ENCODE measurements at places on chromosomes 11 and 22. TPM values are rescaled to one million over a fixed set of nuclear protein-coding genes. Genes with fewer than 3 reads are reported as not detected.

GRCh38 chr11:112227471-112227870, 1.2 kb downstream of the PTS start:
- no peak for DNase-seq

- DNase-seq, result no peak
Observed at GRCh38 chr11:98771791-98772190, 249.0 kb upstream of the CNTN5 start.

DNA sequence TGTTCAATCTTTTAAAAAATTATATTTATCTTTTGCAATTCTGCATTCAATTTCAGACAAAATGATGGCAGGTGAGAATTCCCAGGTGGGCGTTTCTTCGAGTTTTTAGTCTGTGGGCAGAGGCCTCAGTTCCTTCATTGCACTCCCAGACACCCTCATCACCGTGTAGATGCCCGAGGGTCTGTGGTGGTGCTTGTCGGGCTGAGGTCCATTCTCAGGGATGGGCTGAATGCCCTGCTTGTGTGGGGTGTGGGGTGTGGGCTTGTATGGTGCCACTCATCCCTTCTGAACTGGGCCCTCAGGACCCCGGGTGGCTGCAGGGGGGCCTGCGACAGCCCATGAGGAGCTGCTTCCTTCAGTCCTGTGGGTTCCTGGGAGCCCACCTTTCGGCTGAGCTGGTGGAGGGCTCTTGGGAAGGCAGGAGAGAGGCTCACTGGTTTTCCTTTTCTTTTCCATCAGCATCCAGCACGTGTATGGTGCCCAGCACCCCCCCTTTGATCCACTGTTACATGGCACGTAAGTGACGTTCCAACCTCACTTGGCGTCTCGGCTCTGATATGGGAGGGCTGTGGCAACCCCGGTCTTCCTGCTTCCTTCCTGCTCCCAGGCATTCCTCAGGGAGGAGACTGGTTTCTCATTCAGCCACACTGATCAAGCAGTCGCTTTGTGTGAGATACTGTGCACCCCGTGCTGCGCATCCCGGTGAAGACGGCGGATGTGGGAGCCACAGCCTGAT, 29.8 kb downstream of the TBC1D22A start:
- DNase-seq, result no peak

DNA sequence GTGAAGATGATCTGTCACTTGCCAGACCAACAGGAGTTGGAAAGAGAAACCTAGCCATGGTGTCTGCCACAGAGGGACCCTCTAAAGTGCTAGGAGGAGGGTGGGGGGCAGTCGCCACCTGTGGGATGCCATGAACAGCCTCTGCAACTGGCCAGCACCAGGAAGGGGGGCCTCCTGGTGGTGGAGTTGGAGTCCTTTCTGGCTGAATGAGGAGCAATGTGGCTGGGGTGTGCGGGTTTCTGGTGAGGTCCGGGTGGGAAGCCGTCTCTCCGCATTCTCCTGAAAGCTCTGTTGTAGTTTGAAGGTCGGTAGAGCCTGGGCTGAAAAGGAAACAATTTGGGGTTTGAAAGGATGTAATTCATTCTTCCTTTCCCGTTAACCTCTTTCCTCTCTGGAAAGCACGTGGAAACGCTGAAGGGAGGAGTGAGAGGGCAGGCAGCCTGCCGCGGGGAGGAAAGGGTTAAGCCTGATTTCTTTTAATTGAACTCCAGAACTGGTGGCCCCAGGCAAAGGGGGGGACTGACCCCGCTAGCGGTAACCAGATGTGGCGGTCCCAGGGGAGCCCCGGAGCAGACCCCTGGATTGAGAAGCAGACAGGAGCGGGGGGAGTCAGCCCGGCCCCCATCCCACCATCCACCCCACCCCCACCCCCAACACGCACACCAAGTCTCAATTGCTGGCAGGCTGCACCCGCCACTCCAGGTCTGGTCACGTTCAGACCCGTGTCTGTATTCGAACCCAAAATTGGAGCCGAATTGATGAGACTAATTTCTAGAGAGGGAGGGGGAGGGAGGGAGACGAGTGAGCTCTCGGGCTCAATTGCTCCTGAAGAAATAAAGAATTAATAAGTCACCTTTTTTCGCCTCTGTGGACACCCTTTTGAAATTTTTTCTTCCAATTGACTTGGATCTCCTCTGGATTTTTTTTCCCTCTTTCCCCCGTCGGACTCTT, 1.8 kb upstream of the FLI1 start:
- no peak for DNase-seq

DNA sequence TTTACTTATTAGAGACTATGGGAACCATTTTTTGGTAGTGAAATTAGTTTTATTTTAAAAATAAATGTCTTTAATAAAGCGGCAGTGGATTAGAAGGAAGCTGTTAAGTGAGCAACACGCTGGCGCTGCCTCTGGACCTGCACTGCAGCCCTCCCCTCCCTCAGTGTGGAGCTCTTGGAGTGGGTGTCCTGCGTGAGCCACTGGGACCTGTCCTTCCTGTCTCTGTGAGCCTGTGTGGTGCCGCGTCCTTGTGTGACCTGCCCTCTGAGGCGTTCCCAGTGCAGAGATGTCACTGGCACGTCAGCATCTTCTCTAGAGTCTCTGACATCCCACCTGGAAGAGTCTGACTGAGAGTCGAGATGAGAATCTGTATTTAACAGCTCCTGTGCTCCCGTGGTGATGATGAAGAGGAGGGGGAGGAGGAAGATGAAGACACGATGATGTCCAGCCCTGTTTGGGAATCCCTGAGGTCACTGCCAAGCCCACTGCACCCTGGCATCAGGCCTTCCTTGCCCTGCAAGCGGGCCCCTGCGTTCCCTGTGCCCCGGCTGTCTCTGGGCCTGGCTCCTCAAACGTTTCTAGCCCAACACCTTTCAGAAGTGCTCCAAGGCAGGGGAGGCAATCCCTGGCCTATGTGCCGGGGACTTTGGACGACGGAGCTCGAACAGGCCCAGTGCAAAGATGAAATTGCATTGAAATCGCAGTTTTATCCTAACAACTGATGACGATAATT, 271.8 kb downstream of the TBC1D22A start:
- DNase-seq, result no peak

GRCh38 chr11:62393061-62393611, 25.7 kb upstream of the SCGB1A1 start:
- DNase-seq, result no peak

DNA sequence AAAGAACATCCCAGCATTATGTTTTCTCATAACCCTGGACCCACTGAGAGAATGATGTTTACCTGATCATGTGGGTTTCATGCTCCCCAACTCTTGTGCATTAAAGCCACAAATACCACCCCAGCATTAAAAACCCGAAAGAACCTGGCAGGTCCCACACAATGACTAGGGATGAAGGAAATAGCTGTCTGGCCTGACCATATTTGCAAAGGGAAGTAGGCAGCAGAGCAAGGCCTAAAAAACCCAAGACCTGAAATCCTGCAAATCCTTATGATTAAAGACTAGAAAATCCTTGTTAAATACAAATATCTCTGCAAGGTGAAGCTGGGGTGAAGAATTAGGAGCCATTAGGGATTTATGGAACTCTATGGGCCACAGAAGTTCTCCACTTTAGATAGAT, 23.7 kb downstream of the PAK1 start:
- no peak for DNase-seq

Gene PANX3
- not detected for total RNA-seq

GRCh38 chr11:25449091-25449490, 882.8 kb upstream of the ANO3 start:
- no peak for DNase-seq

GRCh38 chr22:23722724-23723123, 28.2 kb downstream of the ZNF70 start:
- DNase-seq, result no peak

- no peak for DNase-seq
Observed at GRCh38 chr11:63404161-63404935, 34.8 kb downstream of the SLC22A9 start.

GRCh38 chr11:44893308-44893822, 57.3 kb downstream of the TP53I11 start:
- no peak for DNase-seq

GRCh38 chr22:29394931-29395581, 6.7 kb upstream of the AP1B1 start:
- peak; percentile 74 for DNase-seq

DNA sequence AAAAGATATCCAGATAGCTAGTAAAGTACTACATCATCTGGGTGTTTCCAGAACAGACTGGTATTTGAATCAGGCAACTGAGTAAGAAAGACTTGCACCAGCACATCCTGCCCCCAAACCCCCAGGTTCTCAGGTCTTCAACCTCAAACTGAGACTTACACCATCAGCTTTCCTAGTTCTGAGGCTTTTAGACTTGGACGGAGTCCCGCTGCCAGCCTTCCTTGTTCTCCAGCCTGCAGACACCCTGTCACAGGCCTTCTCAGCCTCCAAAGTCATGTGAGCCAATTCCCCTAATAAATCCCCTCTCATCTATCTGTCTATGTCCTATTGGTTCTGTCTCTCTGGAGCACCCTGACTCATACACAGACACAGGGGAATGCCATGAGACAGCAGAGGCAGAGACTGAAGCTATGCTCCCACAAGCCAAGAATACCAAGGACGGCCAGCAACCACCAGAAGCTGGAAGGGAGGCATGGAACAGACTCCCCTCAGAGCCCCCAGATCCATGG, 10.9 kb downstream of the SMCO4 start:
- DNase-seq, result no peak

DNA sequence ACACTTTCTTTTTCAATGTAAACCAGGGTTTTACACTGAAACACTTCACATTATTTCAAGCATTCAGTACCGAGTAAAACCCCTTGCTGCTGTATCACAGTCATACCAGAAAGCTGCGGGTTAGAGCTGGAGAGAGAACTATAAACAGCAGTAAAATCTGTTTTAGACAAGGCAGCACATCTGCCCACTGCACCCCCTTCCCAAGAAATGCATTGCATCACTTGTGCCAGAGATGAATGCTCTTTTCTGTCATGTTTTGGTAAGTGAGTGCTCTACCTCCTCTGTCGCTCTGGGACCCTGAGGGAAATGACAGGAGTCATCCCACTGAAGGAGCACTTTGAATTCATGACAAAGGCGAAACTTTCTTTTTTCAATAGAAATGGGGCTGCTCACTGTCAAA, 107.2 kb downstream of the MAML2 start:
- DNase-seq, result no peak

- DNase-seq, result no peak
Observed at GRCh38 chr11:63763496-63764339, 4.9 kb downstream of the ZFTA start.

Gene OR52H1
- total RNA-seq, result 4.3 TPM

Gene SMPD1
- 14.0 TPM for total RNA-seq

GRCh38 chr11:94539420-94539819, 4.3 kb upstream of the FUT4 start:
- no peak for DNase-seq

Gene PDGFB
- 0.27 TPM for total RNA-seq

Gene OR5A1
- total RNA-seq, result under 0.01 TPM

GRCh38 chr22:44218071-44218470, 37.3 kb downstream of the PARVG start:
- no peak for DNase-seq

Gene WNT11
- 1.6 TPM for total RNA-seq

DNA sequence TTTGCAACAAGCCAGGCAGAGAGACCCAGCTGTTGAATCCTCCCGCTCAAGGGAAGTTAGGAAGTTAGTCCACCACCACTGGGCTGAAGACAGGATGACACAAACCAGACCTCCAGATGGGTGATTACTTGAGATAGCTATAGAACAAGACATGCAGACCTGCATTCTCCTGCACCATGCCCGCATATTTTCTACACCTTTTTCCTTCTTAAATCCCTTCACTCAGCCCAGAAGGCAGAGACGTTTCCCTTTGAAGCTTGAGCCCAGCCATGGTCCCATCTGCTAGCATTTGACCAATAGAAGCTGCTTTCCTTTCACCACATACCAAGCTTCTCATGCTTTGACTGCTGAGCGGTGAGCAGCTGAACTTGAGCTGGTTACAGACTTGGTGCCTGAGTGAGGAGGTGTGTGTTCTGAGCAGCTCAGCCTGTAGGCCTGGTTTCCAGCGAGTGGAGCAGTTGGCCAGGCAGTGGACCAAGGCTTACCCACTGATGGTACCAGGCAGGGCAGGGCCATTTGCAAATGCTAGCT, 29.2 kb upstream of the CBX6 start:
- no peak for DNase-seq

DNA sequence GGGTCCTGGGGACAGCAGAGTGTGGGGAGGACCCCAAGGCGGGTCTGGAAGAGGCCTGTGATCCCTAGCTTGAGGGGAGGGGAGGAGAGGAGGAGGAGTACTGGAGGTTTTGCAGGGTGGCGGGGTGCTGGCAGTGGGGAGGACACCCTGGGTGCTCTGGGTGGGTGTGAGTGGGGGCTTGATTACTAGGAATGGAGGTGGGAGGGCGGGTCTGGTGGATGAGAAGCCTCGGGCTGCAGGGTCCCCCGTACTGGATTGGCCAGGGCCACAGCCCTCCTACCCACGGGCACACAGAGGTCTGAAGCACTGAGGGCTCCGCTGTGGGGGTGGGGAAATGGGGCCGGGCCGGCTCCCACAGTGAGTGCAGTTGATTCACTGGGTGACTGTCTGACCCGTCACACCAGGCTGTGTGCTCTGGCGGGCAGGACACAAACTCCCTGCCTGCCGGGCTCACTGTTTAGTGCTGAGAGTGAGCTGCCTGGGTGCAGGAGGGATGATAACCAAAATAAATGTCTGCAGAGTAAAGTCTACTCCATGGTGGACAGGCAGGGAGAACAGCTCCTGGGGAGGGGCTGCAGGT, 114.2 kb downstream of the CACNA1I start:
- DNase-seq, result no peak

DNA sequence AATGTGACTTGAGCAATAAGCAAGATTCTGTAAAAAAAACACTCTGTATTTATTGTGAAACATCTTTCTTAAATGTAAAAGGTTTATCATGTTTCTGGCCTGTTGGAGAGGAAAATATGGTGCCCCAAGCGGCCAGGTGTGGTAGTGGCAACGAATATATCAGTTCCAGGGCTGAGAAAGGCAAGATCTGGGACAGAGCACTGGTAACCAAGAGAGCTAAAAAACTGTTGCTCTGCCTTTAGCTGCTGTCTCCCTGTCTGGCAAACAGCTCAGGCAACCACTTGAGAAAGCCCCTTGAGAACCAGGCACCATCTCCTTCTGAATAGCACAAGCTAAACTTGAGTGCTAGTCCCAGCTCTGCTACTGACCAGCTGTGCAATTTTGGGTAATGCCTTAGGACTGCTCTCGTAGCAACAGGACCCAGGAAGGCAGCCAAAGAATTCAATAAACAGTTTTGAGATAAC, 129.9 kb downstream of the KCNC1 start:
- DNase-seq, result no peak

DNA sequence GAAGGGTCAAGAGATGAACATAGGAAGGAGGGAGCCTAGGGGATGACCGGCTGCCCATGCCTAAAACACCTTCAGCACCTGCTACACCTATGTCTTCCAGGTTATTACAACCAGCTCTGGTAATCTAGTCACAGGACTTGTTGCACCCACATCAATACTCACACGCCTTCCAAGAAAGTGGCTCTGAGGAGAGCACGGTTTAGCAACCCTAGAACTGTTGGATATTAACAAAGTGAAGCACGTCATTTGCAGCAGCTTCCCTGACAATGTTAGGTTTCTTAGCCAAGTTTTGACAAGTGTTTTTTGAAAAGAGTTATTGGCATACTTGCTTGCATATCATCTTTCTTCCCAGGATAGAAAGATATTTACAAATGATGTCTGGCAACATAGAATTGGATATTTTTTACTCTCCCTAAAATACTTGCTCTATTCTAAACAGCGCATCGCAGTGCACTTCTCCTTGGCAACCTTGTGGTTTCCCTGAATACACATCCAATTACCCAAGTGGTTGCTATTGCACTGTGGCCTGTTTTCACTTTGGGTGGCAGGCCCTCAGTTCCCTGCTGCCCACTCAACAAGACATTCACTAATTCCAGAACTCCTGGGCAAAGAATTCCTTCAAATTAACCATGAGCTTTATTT, 94.3 kb upstream of the ARHGAP42 start:
- no peak for DNase-seq

GRCh38 chr22:40108396-40108795, 69.3 kb upstream of the TNRC6B start:
- DNase-seq, result no peak

Gene RCOR2
- total RNA-seq, result 0.54 TPM
